NCI-H748 treated with DMSO at 0.1 percent for 48 hours (cell line): ENCODE measurements at places on chromosomes 4 and X.

DNA sequence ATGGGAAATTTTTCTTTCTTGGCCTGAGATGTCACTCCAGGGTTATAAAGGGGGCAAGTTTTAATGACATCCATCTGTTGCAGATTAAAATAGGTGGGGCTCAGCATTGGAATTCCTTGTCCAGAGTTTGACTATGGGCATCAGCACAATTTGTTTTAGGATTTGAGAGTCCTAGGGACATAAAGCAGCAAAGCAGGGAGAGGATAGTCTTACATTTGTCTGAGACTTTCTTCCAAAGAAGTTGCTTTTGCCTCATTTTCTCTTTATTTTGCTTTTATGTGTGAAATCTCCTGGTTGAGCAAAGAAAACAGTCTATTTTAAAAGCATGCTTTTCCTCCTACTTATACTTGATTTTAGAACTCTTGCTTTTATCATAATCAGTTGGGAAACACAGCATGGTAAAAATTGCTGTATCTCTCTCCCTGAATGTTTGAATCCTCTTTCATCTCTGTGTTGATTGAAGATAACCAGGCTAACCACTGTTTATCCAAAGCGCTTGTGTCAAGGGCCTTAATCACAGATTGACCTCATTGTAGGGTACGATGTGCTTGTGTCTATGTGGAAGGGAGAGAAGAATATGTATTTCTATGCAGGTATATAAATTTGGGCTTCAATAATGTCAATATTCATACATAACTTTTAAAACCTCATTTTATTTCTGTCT lies 121.5 kb downstream of the ANK2 start:
- no peak for DNase-seq

DNA sequence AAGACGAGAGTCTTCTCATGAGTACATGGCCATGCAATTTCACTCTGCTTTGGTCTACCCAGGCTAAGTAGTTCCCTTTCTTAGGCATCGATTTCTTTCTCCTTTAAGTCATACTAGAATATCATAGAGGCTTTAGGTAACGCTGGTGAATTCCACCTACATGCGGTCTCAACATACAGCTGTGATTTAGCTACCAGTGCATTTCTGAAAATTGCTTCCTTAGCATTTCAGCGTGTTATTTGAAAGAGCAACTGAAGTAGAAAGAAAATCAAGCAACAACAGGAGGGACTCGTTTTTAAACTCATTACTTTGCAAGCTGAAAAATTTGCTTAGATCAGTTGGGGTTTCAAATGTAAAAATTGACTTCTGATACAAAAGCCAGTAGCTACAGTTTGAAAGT lies 48.1 kb upstream of the RASGEF1B start:
- no peak for DNase-seq

GRCh38 chr4:94446386-94446785 lies 5.4 kb upstream of the PDLIM5 start:
- no peak for DNase-seq

GRCh38 chr4:41477181-41477905 lies 60.6 kb upstream of the LIMCH1 start:
- peak; percentile 47 for DNase-seq

GRCh38 chr4:105715692-105716278 lies 7.2 kb downstream of the GSTCD start:
- peak; percentile 52 for DNase-seq

- DNase-seq, result no peak
Observed at GRCh38 chrX:12972878-12973560, 1.9 kb upstream of the TMSB4X start.

DNA sequence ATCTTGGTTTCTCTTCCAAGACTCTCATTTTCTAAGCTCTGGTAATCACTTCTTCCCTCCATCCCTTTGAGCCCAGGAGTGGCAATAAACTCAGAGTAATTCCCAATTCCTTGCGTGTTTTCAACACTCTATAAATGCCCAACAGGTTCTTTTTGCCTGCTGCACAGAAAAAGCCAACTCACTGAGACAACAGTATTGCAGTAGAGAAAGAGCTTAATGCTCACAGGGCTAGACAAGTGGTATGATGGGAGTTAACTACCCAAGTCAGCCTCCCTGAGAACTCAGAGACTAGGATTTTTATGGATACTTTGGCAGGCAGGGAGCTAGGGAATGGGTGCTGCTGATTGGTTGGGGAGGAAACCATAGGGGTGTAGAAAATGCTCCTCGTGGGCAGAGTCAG lies 103.4 kb downstream of the MTNR1A start:
- no peak for DNase-seq

DNA sequence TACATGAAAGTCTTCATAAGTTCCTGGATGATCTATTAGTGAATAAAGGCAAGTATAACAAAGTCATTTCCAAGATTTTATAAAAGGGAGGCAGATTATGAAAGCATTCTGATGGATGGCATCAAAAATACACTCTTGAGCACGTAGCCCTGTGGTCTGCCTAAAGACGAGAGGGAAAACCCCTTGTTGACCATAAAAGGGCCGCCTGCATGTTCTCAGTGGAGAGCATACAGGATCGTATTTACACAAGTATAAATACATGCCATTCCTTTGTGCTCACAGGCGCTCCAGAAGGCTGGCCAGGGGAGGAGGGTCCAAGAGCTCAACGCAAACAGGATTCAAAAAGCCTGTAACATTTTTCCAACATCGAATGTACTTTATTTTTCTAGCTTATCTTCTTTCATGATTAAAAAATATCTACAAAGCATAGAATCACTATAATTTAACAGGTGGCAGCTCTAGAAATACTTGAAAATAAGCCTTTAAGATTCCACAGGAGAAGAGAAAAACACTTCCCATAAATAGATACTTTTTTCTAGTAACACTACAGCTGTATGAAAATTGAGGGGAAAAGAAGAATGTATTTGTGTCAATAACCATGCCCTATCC lies 29.6 kb downstream of the PDGFC start:
- DNase-seq, result peak; percentile 80

DNA sequence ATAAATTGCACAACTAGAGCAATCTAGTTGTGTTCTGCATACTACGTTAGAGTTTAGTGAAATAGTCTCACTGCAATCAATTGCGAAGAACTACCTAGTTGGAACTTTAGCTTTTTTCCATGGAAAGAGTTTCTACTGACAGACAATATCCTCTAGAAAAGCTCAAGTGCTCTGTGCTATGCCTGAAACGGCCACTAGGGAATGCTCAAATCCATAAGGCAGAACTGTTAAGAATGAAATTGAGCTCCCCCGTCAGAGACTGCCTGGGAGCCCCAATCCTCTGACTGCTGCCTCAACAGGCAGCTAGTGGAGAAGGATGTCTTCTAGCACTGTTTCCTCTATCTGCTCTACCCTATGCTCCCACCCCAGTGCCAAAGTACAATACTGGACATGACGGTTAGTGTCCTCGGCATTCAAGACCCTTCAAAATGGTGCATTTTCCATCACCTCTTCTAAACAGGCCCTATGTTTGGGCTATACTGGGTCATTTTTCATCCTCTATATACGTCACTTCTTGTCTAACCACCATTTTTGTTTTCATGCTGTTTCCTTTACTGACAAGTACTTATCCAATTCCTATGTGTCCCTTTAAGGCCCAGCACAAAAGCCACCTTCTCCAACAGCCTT lies 35.3 kb downstream of the FRMD7 start:
- DNase-seq, result peak; percentile 42

- no peak for DNase-seq
Observed at GRCh38 chr4:101987623-101988243, 197.2 kb downstream of the BANK1 start.
